ENCODE measurements at places on chromosomes 11 and 22.

DNA sequence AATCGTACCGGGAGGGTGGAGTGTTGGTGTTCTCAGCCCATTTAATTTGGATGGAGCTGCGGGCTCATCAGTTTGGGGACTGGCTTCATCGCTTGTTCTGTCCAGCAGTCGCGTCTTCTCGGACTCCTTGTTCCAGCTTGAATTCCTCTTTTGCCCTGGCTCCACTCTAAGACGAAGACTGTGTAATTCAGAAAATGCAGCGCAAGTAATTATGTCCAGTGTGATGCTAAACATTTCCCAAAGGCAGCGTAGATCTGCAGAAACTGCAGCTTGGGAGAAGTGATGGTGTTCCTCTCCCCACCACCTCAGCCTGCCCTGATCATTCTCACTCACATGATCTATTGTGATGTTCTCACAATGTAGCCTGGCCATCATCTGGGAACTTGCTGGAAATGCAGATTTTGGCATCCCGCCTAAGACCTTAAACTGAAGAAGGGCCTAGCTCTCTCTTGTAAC is 666 bp downstream of the SLC25A18 start:
- no peak for DNase-seq

GRCh38 chr11:73155102-73155501 is 13.0 kb upstream of the FCHSD2 start:
- DNase-seq, result no peak

DNA sequence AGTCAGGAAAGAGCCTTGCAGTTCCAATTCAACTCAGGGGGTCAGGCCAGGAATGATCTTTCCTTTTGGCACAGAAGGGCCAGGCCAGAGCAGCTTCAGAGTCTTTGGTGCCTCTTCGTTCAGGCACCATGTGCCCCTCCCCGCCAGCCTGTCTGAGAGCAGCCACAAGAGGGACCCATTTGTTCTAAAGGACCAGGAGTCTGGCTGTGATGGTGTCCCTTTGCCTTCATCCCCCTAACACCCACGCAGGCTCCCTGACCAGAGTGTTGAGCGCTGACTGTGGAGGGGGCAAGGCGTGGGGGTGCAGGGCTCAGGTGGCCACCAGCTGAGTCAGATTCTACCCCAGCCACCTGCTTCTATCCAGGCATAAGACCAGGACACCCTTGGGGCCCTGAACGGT is 156.4 kb downstream of the TTC17 start:
- no peak for DNase-seq

DNA sequence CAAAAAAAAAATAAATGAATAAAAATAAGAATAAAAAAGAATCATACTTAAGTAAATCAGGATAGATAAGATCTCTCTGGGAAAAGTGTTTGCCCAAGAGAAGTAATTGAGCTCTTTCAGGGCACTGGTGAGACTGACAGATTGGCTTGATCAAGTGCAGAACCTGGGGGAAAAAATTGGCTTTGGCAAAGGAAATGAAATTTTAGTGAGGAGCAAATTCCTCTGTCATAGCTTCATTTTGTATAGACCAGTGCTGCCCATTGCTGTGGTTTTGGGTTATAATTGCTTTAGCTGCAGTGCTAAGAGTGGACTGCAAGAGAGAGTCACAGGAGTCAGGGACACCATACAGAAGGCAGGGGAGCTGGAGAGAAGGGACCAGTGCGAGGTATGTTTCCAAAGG is 35.7 kb downstream of the SFI1 start:
- DNase-seq, result no peak

DNA sequence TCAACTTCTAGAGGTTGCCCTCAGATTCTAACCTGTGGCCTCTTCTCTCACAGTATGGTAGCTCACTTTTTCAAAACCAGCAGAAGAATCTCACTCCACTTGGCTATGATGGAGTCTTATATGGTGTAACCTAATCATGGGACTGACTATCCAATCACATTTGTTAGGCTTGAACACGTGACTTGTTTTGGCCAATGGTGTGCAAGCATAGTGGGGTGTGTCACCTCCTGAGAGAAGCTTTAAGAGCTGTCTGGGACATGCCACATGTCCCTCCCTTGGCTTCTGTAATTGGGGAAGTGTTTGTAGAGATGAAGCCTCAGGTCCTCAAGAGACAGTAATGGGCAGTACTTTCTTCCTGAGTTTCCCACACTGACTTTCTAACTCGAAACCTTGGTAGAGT is 12.8 kb upstream of the SMIM38 start:
- DNase-seq, result no peak

- DNase-seq, result no peak
Measured at GRCh38 chr11:61785837-61786402, 6.5 kb downstream of the TMEM258 start.

GRCh38 chr11:21897752-21898151 is 295.1 kb upstream of the ANO5 start:
- no peak for DNase-seq

GRCh38 chr11:19714387-19715363 is 2.0 kb downstream of the NAV2 start:
- no peak for DNase-seq

DNA sequence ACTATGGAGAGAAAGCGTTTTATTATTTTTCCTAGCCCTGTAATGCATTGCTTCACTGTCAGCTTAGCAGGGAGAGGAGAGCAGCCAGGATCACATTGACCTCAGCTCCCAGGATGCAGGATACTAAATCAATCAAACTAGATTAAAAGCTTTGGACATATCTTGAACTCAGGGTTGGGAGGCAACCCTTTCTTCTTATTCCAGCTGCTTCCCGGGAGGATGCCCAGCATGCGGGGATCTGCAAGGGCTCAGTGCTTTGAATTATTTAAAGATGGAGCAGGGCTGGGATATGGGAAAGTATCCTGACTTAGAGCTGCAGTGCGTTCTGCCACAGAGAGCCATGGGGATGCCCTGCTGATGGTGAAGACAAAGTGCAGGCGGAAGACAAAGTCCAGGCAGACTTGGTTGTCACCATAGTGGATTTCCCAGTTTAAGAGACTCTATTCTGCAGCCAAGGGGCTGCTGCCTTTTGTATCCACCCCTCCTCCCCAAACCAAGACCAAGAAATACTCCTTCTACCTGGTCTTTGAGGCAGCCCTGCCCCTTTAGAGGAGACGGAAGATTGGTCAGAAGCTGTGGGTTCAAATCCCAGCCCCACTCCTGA is 1035.0 kb downstream of the TBC1D22A start:
- DNase-seq, result no peak

DNA sequence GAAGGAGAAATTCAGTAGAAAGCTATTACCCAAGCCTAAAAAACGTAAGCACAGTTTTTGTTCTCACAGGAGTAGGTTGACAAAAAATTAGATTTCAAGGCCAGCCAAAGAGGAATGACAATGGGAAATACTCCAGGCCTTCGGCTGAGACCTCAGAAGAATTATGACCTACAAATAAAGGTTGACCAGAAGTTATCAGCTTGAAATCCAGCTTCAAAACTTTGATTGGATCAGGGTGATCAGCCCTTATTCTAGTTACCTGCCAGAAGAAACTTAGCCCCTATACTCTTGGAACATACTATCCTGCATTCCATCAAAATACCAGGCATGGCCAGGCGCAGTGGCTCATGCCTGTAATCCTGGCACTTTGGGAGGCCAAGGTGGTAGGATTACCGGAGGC is 68.4 kb upstream of the PRODH start:
- DNase-seq, result no peak

DNA sequence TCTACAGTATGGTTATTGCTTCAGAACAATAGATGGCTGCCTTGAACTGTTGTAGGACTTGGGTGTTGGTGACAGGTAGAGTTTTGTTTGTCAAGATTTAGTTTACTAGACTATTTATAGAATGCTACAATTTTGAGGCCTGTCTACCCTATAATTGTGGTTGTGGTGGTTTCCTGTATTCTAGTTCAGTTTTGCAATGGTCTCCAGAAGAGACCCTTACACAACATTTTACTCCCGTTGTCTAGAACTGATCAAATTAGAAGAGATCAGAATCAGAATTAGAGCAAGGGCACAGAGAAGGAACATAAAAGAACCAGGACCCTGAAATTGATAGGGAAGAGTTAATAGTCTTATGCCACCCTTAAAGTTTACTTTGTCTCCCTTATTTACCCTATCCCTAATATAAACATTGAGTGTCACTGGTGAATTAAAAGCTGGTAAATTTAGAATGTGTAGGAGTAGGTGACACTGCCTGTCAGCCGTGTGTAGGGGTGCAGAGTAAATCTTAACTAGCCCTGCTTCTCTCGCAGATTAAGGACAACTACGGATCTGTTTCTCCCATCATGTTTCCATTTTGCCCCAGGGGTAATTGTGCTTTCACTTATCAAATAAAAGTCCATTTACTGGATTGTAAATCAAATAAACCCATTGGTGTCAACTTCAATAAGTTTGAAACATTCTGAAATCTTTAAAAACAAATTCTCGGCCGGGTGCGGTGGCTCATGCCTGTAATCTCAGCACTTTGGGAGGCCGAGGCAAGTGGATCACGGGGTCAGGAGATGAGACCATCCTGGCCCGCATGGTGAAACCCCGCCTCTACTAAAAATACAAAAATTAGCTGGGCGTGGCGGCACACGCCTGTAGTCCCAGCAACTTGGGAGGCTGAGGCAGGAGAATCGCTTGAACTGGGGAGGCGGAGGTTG is 10.9 kb upstream of the PHLDB1 start:
- no peak for DNase-seq

DNA sequence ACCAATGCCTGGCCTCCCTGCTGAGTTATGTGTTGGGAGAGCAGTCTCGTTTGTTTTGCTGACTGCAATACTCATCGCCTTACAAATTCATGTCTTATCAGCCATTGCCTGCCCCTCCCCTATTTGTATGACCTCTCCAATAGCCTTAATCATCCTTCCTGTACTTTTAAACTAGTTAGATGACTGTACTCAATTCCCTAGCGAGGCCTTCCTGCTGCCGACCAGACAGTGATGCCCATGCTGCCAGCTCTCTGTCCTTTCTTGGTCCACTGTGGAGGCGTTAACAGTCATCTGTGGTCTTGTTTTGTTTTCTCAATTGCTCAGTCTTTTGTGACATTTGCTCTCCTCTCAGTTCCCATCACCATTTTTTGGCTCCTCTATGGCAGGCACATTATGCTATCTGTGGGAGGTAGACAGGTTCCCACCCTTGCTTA is 20.3 kb upstream of the YPEL1 start:
- no peak for DNase-seq

DNA sequence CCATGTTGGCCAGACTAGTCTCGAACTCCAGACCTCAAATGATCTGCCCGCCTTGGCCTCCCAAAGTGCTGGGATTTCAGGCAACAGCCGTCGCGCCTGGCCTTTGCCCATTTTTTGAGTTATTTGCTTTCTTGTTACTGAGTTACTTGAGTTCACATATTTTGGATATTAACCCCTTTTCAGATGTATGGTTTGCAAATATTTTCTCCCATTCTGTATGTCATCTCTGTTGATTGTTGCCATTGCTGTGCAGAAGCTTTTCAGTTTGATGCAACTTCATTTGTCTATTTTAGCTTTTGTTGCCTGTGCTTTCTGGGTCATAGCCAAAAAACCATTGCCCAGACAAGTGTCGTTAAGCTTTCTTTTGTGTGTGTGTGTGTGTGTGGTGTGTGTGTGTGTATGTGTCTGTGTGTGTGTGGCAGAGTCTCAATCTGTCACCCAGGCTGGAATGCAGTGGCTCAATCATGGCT is 6.8 kb downstream of the TSGA10IP start:
- DNase-seq, result no peak

DNA sequence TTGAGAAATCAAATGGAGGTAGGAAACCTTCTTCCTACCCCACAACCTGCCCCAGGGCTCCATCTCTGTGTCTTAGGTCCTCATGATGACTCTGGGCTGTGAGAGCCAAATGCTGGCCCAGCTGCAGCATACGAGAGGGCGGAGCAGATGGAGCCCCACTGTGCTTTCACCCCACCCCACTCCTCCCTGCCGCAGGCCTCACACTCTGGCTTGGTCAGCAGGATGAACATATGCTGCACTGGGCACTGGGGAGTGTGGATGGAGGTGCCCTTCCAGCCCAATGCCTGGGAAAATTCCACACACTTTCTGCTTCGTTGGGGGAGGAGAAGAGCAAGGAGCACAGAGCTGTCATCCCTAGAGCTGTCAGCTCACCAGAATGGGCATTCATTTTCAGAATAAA is 271.6 kb upstream of the CADM1 start:
- DNase-seq, result no peak

Data from activated T-helper 1 cell treated with anti-CD3 and anti-CD28 coated beads, Interleukin-2, amount 50 U/mL, for 16 hours (primary cell).